Activated T-helper 1 cell treated with Interleukin-2 at 50 U/mL for 16 hours (primary cell): ENCODE measurements at places on chromosomes 5 and 9.

DNA sequence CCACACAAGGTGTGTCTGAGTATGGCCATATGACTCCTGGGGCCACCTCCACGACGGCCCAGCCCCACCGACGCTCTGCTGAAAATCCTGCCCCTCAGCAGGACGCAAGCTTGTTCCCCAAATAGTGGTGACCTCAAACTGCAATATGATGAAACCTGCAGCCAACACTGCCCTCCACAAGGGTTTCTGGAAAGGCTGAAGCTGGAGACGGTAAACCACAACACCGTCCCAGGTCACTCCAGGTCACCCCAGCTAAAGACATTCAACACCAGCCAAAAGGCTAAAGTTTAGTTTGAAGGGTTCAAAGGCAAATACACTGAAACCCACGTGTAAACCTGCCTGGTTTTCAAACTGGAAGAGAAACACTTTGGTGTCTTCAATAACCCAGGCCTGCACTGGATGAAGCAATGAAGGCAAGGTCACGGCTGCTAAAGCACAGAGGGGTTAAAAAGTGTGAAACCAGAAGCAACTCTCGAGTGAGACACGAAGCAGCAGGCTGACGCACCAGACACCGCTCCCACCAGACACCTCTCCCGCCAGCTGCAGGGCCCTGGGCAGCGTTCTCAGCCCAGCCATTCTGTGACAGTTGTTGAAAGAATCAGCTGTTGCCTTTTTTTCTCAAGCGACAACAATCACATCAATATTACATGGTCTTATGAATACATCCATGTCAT, 1.8 kb upstream of the LHX3 start:
- DNase-seq, result no peak

- DNase-seq, result no peak
Measured at GRCh38 chr5:6501701-6502100, 53.0 kb downstream of the UBE2QL1 start.

GRCh38 chr9:130739081-130739480, 45.5 kb downstream of the EXOSC2 start:
- no peak for DNase-seq

GRCh38 chr5:78060421-78060820, 234.1 kb downstream of the AP3B1 start:
- DNase-seq, result no peak

- no peak for DNase-seq
Measured at GRCh38 chr9:93891050-93891449, 64.1 kb downstream of the BARX1 start.

DNA sequence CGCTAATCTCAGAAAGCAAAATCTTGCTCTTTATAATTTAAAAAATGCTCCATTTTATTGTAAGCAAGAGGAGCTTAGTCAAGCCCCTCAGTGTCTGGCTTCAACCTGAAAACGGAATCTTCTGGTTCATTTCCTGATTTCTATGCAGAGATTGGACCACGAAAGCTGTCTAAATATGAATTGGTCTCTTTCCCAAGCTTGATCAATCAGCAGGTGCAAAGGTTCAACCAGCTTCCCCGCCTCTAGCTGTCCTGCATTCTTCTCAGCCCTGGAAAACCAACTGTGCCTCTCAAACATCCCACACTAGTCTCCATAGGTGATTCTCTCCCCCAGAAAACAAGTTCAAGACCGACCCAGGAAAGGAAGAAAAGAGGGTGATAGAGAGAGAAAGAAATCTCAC, 34.5 kb downstream of the FNBP1 start:
- DNase-seq, result no peak

GRCh38 chr5:116478491-116478890, 96.1 kb downstream of the SEMA6A start:
- DNase-seq, result no peak

DNA sequence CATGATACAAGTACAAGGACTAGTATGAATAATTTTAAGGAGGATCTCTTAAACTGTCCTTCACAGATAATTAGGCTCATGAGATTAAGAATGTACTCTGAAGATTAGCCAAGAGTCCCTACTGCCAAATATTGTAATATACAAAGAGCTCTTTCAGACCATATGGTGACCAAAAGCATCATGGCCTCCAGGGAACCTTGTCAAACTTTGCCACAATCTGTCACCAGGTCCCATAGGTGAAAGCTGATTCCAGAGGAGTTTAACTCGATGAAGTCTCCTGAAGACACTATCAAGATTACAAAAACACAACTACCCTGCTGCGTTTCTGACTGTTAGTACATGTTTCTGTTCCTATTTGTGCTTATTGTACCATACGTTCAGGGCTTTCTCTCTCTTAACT, 395.4 kb upstream of the ITGA1 start:
- no peak for DNase-seq

DNA sequence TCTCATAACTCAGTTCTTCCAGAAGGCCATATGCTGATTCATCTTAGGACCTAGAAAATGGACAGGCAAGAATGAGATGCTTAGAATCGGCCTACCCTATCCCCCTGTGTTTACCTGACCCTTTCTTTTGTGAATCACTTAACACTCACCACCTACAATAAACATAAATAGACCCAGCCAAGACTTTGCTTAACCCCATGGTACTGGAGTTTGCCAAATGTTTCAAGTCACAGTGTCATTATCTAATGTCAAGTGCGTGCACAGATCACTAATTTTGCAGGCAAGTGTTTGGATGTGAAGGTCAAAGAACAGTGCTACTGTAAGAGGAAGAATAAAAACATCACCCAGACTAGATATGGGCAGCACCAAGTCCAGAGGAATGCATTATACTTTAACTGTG, 77.5 kb downstream of the GLIS3 start:
- no peak for DNase-seq

- no peak for DNase-seq
Measured at GRCh38 chr5:131999441-132000240, 11.8 kb downstream of the ACSL6 start.

DNA sequence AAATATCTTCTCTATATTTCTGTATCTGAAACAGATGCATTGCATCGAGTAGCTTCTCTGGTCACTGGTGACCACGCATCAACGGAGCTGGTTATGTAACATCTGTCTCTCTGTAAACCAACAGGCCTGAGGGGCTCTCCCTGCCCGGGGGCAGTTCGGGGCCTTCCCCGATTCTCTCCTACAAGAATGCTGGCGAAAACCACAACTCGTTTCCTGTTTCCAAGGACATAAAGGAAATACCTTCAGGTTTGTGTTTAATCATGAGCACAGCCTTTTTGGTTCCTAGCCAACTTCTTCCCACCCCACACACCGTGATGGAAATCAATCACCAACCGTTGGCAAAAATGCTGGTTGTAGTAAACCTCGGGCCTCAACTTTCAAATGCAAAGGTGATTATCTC, 25.1 kb downstream of the GDNF start:
- no peak for DNase-seq

DNA sequence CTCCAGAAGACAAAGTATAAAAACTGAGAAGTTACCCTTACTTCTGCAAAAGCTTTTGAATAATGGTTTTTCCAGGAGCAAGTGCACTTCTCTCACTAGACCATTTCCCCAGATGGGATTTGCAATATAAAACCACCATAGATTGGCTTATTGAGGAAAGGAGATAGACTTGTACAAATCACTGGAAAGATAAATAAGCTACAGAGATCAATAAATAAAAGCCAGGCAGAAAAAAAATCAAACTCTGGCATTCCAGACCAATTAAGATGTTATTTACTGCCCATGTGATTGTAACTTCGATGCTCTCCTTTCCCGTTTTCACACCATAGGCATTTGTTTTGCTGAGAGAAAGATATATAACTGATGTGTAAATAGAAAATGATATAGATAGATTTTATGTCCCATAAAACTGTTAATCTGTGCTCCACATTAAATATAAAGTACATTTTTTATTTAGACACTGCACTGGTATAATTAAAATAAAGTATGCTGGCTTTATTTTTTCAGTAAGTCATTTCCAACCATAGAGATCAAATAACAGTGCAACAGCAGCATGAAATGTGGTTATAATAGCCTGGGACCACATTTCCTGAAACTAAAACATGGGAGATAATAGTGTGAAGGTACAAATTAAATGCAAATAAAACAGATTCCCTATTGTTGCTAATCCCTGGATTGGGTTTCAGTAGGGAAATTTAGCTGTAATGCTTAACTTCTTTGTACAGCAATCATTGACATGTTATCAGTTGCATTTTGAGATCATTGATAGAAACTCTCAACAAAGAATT, 177.7 kb downstream of the NR2F1-AS1 start:
- DNase-seq, result no peak

GRCh38 chr5:107402434-107403227, 268.1 kb downstream of the EFNA5 start:
- no peak for DNase-seq
